Fibroblast of villous mesenchyme (primary cell): ENCODE measurements at places on chromosomes 16 and 17.
A peak's percentile ranks its signal among the peaks of the same experiment; 100 is the strongest.

DNA sequence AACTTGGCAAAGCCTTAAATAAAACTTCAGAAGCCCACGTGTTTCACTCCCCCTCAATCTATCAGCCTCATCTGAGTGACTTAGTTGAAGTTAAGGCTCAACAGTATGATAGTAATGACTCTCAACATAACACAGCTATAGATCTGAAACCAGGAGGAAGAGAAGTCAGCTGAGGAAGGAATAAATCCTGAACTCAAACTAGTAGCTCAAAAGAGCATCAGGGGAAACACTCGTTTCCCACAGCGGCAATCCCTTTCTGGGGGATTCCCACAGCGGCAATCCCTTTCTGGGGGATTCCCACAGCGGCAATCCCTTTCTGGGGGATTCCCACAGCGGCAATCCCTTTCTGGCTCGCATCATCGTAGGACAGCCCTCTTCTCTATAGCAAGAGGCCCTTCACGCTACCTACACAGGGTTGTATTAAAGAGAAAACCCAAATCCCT lies 56.8 kb downstream of the ZZEF1 start:
- no peak for DNase-seq

GRCh38 chr17:40190197-40191021 lies 13.1 kb downstream of the RAPGEFL1 start:
- no peak for DNase-seq

GRCh38 chr17:69907132-69907847 lies 167.7 kb upstream of the KCNJ16 start:
- no peak for DNase-seq

DNA sequence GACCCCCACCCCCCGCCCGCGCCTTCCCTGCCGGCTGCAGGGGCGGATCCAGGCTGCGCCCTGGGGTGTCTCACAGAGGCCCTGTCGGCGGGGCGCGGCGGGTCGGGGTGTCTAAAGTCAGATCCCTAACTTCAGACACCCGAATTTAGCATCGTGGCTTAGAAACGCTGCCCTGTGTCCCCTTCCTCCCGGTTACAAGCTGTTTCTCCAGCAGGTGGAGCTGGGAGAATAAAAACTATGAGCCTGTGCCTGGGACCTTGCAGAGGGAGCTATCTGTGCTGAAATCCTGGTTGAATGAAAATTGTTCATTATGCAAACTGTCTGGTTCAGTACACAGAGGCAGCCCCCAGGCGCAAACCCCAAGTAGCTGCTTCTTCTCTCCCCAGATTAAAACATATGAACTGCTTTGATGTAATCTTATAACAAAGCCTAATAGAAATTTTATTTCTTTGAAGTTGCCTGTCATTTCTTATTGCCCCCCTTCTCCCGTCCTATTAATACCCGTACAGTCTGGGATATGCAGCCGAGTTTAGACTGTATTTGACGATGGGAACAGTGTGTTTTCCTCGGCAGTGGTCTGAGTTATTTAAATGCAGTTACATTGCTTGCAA lies 79.0 kb downstream of the RPA1 start:
- DNase-seq, result peak; percentile 77

DNA sequence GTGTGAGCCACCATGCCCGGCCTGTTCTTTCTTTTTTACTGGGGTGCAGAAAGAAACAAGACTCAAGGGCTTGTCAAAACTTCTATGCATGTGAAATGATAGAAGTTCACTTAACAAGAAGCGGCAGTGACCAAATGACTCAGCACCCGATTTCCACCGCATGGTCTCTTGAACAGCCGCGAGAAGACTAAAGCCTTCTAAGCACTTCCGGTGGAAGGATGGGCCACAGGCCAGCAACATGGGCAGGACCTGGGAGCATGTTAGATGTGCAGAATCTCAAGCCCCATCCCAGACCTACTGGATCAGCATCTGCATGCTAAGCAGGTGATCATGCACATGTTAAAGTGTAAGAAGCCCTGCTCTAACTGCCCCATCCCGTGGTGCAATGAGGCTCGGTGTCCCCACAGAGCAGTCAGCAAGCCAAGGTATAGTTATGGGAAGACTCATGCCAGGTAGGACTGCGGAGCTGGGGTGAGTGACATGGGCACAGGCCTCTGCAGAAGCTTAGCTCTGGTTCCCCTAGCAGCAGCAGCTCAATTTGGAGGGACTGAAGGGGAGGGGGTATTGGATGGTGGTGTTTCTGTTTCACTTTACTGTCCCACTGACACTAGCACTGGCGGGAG lies 88.5 kb upstream of the HNF1B start:
- DNase-seq, result no peak

DNA sequence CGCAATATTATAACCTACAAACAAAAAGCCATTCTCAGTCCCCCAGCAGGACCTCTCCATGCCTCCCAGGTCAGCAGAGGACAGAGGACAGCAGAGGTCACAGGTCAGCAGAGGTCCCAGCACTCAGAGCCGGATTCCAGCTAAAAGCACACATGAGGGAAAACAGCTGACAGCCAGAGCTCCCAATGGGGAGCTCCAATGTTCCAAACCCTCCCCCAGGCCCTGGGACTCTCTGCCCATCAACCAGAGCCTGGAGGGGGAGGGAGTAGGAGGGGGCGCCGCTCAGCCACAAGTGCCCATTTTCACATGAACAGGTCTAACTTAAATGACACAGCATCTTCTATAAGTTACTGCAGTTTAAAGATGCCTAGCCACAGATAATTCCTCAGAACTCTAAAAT lies 77.5 kb downstream of the ANKRD11 start:
- DNase-seq, result no peak

DNA sequence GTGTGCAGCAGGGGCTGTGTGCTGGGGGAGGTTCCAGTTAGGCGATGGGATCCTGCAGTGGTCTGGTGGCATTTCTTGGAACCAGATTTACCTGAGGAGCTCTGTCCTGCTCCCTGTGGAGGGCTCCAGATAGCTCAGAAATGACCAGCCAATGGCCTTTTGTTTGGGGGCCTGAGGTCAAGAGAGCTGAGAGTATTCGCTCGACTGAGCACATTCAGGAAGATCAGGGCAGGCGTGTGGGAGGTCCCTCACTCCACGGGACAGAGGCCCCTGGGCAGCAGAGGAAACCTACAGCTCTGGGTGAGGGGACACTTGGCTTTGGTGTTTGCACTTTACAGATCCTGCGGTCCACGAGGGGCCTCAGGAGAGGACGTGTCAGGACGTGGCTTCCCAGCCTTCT lies 18.2 kb downstream of the DEF8 start:
- no peak for DNase-seq

DNA sequence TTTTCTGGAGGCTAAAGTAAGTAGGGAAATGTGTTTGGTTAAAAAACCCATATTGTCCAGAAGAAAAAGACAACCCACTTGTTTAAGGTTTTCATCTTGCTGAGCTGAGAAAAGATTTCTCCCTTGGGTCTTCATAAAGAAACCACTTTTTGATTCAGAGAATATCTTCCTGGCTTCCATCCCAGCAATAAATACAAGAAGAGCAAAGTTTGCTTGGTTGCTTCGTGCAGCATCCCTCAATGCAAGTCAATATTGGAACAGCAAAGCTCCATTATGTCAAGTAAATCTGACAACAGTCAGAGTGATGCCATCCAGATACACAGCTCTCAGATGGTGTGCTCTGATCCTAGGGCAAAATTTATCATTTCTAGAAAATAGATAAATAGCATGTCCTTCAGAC lies 118.9 kb upstream of the PIRT start:
- DNase-seq, result no peak

GRCh38 chr16:57623251-57624043 lies 5.0 kb upstream of the ADGRG1 start:
- DNase-seq, result peak; percentile 38

DNA sequence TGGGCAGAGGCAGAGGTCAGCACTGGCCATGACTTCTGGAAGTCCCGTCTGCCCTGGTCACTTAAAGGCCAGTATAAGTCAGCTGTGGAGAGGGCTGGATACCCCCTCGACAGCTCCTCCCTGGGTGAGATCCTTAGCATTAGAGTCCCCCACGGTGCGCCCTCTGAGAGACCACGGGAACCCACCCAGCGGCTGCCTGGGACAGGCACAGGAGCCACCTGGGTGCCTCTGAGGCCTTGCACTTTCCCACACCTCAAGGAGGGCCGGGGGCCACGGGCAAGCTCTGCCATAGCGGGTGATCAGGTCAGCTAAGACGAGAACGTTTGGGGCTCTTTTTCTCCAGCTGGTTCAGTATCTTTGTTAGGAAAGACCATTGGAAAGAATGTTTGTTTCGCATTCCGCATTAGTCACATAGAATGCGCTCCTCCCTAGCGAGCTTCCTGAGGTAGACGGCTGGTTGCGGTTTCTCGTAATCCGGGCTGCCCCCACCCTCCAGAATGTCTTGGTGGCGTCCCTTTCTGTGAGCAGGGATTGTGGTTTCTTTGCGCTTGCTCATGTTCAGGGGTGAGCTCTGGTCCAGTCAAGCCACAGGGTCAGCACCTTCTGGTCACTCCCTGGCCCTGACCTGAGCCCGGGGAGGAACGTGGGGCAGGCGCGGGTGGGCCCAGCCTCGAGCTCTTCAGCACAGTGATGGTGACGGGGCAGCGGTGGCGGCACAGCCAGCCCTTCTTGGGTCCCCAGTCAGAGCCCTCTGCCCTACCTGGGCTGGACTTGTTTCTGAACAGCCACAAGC lies 25.2 kb downstream of the NME3 start:
- DNase-seq, result peak; percentile 83

GRCh38 chr17:70307430-70308225 lies 138.3 kb downstream of the KCNJ2 start:
- no peak for DNase-seq

DNA sequence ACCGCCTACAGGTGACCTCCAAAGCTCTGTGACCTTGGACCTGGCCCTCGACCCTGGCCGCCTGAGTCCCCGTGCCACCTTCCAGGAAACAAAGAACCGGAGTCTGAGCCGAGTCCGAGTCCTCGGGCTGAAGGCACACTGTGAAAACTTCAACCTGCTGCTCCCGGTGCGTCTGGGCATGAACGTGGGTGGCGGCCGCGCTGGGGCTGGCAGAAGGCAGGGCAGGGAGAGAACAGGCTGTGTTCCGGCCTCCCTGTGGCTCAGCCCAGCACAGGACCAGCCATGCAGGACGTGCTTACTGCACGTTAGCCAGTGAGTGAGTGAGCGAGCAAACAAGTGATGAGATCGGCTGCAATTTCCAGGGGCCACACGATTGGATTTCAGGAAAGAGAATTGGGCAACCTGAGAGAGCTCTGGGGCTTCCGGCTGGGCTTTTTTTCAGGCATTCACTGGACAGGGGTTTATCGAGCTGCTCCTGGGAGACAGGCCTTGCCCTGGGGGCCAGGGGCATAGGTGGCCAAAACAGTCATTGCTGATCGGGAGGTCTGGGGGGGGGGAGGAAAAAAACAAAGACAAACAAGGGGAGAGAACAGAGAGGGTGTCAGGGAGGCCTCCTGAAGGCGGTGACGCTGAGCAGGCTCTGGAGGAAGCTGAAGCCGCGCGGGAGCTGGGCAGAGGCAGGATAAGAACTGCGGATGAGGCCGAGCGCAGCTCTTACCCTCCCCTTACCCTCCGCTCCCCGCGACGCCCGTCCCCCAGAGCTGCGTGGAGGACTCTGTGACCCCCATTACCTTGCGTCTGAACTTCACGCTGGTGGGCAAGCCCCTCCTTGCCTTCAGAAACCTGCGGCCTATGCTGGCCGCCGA lies 16.9 kb downstream of the ITGAX start:
- no peak for DNase-seq

- DNase-seq, result no peak
Measured at GRCh38 chr17:43745541-43745940, 13.1 kb downstream of the SOST start.
